ENCODE measurements at places on chromosomes 2 and 18.

GRCh38 chr2:133139847-133140533, 428.3 kb downstream of the NCKAP5 start:
- no peak for DNase-seq

DNA sequence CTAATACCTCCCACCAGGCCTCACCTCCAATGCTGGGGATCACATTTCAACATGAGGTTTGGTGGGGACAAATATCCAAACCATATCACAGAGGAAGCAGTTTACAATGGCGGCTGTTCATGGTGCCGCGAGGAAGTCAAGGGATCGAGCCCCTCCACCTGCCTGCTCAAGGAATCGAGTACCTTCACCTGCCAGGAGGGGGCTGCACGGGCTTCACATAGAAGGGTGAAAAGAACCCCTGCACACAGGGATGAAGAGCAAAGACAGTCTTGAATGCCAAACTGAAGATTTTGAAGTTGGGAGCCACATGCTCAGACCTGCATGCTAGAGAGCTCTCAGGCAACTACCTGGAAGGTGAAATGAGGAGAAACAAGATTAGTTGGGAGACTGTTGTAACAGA, 110.3 kb downstream of the KCNF1 start:
- DNase-seq, result no peak

GRCh38 chr18:8705238-8705960, at the start of gene MTCL1:
TSS of gene MTCL1 (plus strand) at chr18:8705556. CDS start at chr18:8705661, 105 bp downstream.
- peak; percentile 23 for DNase-seq

- no peak for DNase-seq
Measured at GRCh38 chr2:31788273-31788672, 207.5 kb upstream of the SRD5A2 start.
